ENCODE measurements at places on chromosomes 5 and 9. TPM values are rescaled to one million over a fixed set of nuclear protein-coding genes. Genes with fewer than 3 reads are reported as not detected.

GRCh38 chr5:37490931-37491330 lies 111.8 kb downstream of the WDR70 start:
- no peak for DNase-seq

ROPN1L gene
- total RNA-seq, result 1.5 TPM

- DNase-seq, result no peak
Observed at GRCh38 chr9:132199056-132199455, 37.2 kb downstream of the NTNG2 start.

MCC gene
- 187 TPM for total RNA-seq

GFI1B gene
- total RNA-seq, result 0.67 TPM

DNA sequence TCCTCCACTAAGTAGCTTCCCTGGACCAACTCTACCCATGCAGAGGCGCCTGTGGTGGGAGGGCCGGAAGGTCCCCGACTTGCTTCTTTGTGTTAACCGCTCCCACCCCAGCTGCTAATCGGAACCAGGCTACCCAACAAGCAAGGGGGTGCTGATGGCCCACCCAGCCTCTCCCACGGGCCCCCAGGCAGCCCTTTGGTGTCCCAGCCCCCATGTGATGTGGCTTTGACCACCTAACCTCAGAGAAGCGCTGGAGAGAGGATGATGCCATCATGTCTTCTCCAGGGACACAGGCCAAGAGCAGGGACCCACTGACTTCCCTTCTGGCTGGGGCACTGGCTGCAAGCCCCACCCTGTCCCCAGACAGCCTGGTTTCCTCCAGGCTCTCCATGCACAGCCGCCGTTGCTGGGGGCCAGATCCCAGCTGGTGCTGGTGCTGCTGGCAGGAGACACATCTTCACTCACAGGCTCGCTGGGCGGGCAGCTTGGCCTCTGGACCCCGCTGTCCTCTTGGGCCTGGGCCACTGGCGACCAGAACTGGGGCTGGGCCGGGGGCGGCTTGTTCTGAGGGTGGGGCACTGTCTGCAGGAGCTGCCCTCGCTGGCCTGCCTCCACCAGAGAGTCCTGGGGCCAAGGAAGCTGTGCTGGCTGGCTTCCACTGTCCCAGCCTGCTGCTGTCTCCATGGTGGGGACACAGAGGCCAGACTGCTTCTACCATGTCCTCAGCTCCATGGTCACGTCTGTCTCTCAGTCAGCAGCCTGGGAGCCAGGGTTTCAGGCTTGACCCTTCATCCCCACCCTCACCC lies 27.8 kb downstream of the LAMC3 start:
- no peak for DNase-seq

Measured in endodermal cell (in vitro differentiated cells).